ENCODE measurements at places on chromosomes 12 and 14.

DNA sequence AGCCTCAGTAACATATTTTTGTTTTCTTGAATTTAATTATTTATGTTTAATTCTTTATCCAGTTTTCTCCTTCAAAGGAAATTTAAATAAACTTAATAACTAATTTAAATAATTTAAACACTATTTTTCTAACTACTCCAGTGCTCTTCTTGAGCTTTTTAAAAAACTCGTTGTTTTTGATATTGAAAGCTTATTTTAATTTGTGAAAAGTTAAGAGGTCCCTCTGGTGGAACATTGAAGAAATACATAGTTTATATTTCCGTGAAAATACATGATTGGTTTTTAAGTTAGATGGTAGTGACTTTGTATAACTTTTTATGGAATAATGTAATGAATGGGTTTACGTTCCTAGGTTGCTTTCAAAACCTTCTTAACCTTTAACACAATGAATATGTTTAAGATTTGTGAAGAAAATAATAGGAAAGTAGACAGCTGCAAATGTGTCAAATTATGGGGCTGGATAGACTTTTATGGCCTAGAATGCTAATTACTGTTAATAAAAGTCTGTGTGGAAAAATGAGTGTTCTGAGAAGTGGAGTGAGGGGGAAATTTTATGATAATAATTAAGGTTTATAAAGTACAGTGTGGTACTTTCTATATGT is 45.9 kb upstream of the MSRB3 start:
- DNase-seq: no peak

- no peak for DNase-seq
Observed at GRCh38 chr12:88451205-88451604, 129.1 kb downstream of the KITLG start.

GRCh38 chr12:103642240-103642864 is 55.3 kb downstream of the STAB2 start:
- no peak for DNase-seq

DNA sequence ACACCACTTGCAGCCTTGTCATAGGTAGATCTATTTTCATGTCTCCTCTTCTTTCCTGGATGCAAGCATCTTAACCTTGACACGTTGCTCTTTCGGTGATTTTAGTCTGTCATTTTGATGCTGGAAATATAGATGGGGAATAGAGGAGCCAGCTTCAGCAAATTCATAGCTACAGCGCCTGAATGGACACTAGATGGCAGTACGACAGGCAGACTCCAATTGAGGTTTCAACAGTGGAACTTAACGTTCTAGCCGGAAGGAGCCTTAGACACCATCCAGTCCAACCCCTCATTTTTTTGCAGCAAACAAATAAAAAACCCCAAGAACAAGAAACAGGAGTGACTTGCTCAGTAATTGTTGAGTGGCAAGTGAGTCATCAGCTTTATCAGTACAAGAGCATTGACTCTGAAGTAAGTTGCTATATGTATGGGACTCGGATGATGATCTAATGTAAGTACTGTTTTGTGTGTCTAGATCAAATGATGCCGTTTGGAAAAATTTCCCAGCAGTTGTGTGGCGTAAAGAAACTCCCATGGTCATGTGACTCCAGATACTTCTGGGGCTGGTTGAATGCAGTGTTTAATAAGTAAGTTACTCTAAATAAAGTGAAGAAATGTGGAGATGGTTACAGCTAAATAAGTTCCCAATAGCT is 9.0 kb downstream of the DMAC2L start:
- peak; percentile 84 for DNase-seq

DNA sequence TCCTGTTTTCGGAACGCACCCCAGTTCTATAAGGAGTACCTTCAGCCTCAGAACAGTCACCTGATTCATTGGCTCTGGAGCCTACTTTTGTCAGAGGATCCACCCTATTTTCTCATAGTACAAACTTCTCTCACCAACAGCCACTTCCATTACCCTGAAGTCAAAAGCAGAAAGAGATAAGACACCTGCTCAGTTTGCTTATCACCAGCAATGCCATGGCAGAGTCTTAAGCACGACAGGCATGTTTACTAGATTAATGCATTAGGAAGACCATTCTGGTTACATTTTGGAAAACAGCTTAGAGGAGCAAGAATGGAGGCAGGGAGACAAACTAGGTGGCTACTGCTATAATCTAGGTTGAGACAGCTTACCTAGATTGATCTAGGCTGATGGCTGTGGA is 67.7 kb downstream of the GXYLT1 start:
- no peak for DNase-seq

DNA sequence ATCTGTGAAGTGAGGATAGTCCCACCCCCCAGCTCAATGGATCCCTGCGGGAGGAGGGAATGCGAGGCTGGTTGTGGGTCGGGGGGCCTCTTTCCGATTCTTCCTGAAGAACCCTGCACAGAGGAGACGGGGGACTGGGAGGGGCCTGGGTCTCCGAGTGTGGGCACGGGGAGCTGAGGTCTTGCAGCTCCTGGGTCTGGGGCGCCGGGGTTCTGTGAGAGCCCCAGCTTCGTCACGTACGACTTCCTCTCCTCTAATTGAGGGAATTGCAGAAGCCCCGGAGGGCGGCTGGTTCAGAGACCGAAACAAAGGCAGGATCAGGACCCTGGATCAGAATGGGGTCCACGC is 66.6 kb downstream of the DIO3 start:
- no peak for DNase-seq

DNA sequence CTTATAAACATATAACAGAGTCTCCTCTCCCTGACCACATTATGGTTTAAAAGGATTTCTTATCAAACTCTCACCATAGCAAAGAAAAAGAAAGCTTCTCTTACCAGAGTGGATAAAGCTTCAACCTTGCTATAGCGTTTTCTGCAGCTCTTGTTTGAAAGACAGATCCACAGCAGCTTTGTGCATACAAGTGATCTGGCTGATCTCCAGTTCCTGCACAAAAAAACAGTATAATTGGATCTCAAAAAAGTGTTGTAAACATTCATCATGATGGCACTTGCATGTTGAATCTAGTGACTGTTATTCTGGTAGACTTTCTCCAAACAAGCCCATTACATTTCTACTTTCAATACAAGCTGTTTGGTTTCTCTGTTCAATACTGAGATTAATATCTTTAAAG is 178.9 kb upstream of the MGAT4C start:
- no peak for DNase-seq

GRCh38 chr12:124569375-124570148 is 2.1 kb upstream of the NCOR2 start:
- peak; percentile 95 for DNase-seq

DNA sequence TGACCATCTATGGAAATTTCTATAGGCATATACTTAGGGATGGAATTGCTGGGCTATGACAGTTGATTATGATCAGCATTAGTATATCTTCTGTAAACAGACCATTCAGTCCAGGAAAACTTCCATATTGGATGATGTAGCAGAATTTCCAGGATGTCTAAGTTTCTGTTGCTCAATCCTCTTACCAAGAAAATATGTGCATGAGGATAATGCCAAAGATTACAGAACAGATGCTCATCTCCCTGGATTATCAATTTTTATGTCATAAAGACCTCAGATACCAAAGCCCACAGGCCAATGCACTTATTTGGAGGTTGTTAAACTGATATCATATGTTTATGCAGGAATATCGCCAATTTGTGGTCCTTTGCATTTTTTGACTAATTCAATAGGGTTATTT is 354.4 kb upstream of the FLRT2 start:
- DNase-seq: no peak

GRCh38 chr14:71523630-71524319 is 408.5 kb upstream of the RGS6 start:
- no peak for DNase-seq

- no peak for DNase-seq
Observed at GRCh38 chr12:55818886-55819285, 1.0 kb downstream of the ORMDL2 start.

GRCh38 chr12:122730215-122731014 is at the start of gene HCAR1:
Gene HCAR1 (minus strand): TSS chr12:122730844. CDS start chr12:122730339, 505 bp downstream.
- no peak for DNase-seq

DNA sequence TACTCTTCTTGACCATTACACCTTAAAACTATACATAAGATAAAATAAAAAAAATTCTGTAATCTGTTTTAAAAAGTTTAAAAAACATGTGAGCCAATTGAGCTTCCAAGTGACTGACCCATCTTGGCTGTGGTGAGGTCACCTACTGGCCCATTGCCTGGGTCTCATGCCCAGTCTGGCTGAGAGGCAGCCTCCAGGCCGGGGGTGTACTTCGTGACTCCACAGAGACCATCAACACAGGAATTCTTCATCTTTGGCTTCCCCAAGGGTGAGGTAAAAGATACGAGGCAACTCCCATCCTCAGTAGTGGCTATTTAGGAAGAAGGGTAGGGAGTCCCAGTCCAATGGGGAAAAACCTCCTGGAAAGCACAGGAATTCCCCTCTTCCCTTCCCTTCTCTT is 113.2 kb downstream of the APAF1 start:
- no peak for DNase-seq

GRCh38 chr14:69615496-69616407 is 4.4 kb downstream of the SUSD6 start:
- peak; percentile 79 for DNase-seq

- DNase-seq: no peak
Observed at GRCh38 chr12:14135996-14136395, 154.6 kb upstream of the GRIN2B start.

- DNase-seq: no peak
Observed at GRCh38 chr12:114405519-114406271, at the start of gene TBX5. Gene TBX5 (minus strand): TSS chr12:114406144. CDS start chr12:114403898, 2,246 bp downstream.

DNA sequence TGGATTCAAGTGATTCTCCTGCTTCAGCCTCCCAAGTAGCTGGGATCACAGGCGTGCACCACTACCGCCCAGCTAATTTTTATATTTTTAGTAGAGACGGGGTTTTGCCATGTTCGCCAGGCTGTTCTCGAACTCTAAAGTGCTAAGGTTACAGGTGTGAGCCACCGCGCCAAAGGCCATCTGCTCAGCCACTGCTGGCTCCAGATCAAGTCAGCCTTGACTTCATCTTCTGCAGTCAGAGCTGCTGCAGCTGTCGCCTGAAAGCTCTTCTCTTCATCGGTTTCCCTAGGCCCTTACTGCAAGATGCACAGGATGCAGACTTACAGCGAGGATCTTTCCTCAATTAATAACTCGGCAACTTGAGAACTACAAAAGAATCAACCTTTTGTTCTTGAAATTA is 66.8 kb downstream of the CLIP1 start:
- no peak for DNase-seq

DNA sequence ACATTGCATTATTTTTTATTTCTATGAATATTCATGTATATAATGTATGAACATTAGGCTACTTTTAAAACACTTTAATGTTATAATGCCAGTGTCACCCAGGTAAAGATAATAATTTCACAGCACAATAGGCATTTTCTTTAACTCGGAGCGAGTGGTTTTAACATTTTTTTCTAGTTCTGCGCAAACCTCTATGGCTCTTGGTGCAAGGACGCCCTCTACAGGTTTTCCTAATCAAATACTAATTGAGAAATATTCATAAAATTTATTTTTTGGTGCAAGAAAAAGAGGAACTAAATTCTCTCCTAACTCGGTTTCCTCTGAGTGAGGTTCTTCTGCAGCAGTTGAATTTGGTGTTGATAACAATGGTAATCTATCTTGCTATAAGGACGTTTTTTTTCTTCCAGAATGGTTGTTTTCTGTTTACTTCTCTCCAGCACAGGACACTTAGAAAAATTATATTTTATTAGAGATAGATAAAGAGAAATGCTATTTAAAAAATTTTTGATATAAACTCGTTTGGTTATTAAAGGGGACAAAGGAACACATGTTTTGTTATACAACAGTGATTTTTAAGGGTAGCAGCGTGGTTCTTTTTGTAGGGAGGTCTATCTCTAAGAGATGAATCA is 2.4 kb upstream of the WIF1 start:
- DNase-seq: no peak

DNA sequence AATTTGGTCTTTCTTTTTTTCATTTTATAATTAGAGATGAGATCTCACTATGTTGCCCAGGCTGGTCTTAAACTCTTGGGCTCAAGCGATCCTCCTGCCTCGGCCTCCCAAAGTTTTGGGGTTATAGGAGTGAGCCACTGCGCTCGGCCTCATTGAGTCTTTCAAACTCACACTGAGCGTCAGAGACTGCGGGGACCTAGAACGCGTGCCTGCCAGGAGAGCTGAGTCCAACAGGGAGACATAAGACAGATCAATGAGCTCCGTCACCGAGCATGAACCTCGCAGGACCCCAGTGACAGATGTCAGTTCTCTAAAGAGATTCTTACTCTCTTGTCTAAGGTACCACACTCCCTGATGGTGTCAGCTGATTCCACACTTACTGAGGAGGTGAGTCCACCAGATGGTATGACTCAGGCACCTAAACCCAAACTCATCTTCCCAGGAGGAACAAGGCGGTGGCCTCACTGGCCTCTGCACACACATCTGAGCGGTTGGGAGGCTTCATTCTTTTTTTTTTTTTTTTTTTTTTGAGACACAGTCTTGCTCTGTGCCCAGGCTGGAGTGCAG is 58.9 kb downstream of the CCDC88C start:
- no peak for DNase-seq

DNA sequence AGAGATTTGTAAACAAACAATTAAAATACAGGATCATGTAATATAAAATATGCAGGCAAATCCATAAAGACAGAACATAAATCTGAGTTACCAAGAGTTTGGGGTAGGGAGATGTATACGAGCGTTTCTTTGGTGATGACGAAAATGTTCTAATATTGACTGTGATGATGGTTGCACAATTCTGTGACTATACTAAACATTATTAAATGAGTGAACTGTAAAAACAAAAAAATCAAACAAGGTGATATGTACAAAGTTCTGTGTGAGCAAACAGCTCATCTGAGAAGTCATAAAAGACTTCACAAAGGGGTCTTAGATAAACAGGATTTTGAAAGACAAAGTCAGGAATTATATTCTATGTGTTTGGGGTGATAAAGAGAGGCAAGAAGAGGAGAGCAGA is 127.9 kb downstream of the INSM2 start:
- DNase-seq: no peak
